ENCODE measurements at places on chromosomes 2 and 18. TPM values are rescaled to one million over a fixed set of nuclear protein-coding genes. Genes with fewer than 3 reads are reported as not detected.

The PROC gene
- total RNA-seq = 5.8 TPM

The ANKRD36C gene
- total RNA-seq = 25.8 TPM

The KCNS3 gene
- total RNA-seq = 28.8 TPM

The CFAP65 gene
- not detected for total RNA-seq

DNA sequence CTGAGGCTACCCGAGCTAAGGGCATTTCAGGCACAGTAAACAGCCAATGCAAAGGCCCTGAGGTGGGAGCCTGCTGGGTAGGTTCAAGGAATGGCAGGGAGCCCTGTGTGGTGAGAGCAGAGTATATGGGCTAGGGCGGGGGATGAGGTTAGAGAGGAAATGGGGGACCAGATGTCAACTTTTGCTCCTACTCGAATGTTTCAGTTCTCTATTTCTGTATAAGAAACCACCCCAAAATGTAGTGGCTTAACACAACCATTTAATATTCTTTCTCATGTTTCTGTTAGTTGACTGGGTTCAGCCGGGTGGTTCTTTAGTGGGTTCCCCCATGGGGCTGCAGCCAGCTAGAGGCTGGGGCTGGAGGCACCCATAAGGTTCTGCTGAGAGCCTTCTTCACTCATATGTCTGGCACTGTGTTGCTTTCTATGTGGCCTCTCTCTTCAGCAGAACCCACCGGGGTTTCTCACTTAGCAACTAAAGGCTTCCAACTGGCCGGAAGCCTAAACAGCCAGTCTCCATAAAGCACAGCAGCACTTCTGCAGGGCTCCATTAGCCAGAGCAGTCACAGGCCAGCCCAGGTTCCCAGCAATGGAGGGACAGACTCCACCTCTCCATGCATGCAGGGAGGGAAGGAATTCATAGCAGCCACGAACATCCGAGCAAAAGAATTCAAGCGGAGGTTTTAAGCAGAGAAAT lies 5.6 kb upstream of the ATOH8 start:
- H3K27me3 ChIP-seq = peaks cover 56% of the 10 kb centered on the region
- H3K27ac ChIP-seq = no peak overlapping the region
- no peaks in the 10 kb centered on the region for H3K36me3 ChIP-seq
- no peak overlapping the region for H3K4me3 ChIP-seq

- DNase-seq = no peak
- H3K36me3 ChIP-seq = no peaks in the 10 kb centered on the region
- no peak overlapping the region for H3K27ac ChIP-seq
- no peak overlapping the region for H3K4me3 ChIP-seq
Observed at GRCh38 chr2:238418196-238418998, 8.3 kb upstream of the ASB1 start.

DNA sequence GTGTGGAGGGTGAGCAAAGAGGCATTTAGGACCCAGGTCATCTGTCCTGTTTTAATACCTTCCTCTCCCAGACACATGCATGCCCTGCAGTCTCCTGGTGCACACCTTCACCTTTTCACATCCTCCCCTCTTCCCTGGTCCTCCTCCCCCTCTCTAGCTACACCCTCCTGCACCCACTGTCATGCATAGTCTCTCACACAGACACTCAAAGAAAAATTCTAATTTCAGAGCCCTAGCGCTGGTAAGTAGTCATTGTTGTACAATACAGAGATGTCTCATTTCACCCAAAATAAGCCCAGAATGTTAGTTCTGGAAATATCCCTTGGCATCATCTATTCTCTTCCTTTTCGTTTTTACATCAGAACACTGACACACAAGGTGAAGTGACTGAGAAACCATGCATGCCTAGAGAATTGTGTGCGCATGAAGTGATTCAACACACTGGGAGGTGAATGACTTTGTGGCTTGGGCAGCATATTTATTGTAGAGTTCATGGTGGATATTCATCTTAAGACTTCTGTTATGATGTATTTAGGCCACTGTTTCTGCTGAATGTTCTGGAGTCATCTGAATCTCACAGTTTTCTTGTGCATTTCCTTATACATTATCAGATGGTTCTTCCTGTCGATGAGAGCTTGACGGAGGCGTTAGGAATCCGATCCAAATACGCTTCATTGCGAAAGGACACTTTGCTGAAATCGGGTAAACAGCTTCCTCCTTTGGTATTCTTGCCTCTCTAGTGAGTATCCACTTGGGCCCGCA lies 69.9 kb downstream of the COA5 start:
- H3K27me3 ChIP-seq = no peaks in the 10 kb centered on the region
- no peaks in the 10 kb centered on the region for H3K4me1 ChIP-seq
- no peak overlapping the region for H3K27ac ChIP-seq
- DNase-seq = no peak
- H3K4me3 ChIP-seq = no peak overlapping the region

DNA sequence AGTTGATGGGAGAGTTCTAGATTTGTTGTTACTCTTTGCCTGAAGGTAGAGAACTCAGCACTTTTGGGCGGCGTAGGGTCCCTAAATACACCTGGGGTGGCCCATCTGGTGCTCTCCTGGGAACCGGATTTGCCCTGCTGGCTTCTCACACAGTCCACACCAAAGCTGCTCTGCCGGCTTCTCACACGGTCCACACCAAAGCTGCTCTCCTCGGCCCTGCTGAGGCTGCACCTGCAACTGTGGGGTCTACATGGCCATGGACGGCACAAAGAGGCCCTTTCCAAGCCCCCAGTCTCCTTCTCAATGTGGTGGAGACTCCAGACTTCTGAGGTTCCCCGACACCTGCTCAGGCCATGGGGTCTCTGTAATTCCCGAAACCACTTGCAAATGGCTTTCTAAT lies 124.8 kb upstream of the GPC1 start:
- H3K27ac ChIP-seq = no peak overlapping the region
- H3K27me3 ChIP-seq = peaks cover 39% of the 10 kb centered on the region
- no peak overlapping the region for H3K4me3 ChIP-seq
- no peaks in the 10 kb centered on the region for H3K36me3 ChIP-seq
- no peak for DNase-seq

- H3K27ac ChIP-seq = no peak overlapping the region
- H3K4me1 ChIP-seq = no peaks in the 10 kb centered on the region
- peaks cover 16% of the 10 kb centered on the region for H3K36me3 ChIP-seq
- DNase-seq = no peak
Observed at GRCh38 chr2:36395866-36396265, 40.3 kb downstream of the CRIM1 start.
